Stimulated activated CD4-positive, alpha-beta T cell treated with anti-CD3 and anti-CD28 coated beads, Interleukin-12 subunit alpha, Interleukin-12 subunit beta, amount 100 ng/mL, for 4 hours (primary cell): ENCODE measurements at places on chromosomes 13 and 19.

- DNase-seq, result no peak
Observed at GRCh38 chr19:29645911-29646310, 19.4 kb upstream of the PLEKHF1 start.

- DNase-seq, result peak; percentile 19
Observed at GRCh38 chr13:49935171-49936074, 717 bp downstream of the SPRYD7 start.

DNA sequence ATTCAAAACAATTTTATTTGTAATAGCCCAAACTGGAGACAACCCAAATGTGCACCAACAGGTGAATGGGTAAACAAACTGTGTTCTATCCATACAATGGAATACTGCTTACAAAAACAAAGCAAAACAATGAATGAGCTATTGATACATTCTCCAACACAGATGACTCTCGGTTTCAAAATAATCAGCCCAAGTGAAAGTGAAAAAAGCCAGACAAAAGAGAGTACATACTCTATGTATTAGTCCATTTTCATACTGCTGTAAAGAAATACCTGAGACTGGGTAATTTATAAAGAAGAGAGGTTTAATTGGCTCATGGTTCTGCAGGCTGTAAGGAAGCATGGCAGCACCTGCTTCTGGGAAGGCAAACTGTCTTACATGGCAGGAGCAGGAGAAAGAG, 65.2 kb upstream of the LRCH1 start:
- DNase-seq, result no peak

- no peak for DNase-seq
Observed at GRCh38 chr13:20151016-20151415, 9.8 kb downstream of the GJA3 start.

GRCh38 chr19:29923653-29924052, 18.4 kb upstream of the URI1 start:
- DNase-seq, result no peak

DNA sequence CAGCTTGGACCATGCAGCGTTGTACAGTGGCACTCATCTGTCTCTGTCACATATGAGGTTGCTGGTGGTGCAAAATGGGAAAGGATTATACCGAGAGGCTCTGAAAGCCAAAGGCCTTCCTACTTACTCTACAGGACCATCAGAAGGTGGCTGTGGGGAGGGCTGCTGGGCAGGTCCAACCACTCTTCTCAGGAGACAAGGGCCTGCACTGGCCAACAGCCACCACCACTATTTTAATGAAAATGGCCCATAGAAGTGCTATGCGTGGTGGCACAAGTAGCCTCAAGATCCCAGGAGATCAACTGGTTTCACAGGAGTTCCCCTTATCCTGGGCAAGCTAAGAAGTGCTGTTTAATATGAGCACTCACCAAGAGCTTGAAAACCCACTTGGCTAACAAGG, 52.3 kb downstream of the MRPL57 start:
- DNase-seq, result no peak

- DNase-seq, result peak; percentile 3
Observed at GRCh38 chr13:32911506-32911905, 104.7 kb upstream of the KL start.

DNA sequence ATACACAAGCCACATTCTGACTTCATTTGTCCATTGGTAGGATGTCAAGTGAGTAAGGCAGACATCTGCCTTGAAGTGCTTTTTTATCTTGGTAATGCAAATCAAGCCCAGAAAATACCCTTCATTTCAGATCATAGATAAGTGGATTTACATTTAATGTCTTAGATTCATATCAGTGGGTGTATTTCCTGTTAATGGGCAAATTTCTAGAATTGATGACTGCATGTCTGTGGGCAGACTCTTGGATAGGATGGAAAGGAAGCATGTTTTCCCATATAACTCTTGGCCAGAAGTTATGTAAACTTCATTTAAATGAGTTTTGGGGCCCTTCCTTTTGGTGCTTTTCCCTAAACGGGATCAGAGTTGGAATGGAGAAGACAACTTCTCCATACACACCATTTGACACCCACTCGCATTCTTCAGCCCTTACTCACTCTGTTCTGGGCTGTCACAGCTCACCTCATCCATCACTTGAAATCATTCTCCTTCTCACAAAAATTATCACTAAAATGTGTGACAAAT, 154.6 kb downstream of the FLT1 start:
- no peak for DNase-seq

GRCh38 chr19:17860993-17861360, 1.3 kb downstream of the RPL18A start:
- DNase-seq, result no peak

DNA sequence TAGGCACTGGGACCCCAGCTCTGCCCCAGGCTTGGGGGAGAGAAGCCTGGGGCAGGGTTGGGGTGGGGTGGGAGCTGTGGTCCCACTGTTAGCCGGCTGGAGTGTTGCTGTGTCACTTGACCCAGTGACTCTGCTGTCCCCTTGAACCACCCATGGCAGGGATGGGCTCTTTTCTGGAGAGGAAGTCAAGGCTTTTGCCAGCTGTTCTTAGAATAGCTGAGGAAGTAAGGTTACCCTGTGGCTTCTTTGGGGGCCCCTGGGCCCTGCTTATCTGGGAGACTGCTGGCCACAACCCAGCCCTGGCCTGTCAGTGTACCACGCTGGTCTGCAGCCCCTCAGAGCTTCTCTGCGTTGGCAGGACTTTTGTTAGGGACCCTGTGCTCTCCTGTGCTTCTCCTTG, 9.1 kb downstream of the PNPLA6 start:
- DNase-seq, result no peak

DNA sequence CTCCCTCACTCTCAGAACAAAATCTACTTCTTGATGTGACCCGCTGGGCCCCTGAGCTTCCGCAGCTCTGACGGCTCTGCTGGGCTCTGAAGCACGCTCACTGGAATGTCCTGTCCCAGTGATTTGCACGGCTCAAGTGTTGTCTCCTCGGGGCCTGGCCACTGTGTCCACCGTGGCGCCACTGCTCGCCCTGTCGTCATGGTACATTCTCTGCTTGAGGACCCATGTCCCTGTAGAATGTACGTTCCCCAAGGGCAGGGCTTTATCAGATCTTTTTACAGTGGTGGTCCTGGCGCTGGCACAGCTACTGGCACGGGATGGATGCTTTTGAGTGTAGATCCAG, 12.1 kb downstream of the KLHL26 start:
- no peak for DNase-seq

DNA sequence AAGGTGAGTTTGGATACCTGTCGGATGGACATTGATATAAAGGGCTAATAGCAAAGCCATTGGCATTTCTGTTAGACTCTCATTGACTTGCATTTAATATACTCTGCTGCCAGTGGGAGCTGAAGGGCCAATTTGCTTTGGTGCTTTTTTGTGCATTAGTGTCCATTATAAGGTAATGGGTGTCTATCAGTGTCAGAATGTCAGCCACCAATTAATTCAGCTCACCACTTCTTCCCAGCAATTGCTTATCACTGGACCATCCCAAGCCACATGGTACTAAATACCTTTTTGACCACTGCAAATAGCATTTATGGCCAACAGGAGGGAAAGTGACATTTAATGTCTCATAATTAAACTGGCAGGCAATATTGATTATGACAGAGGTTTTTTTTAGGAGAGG, 317.8 kb downstream of the TEX29 start:
- DNase-seq, result no peak

GRCh38 chr13:97278435-97279411, 56.6 kb downstream of the MBNL2 start:
- DNase-seq, result no peak

- no peak for DNase-seq
Observed at GRCh38 chr19:36210497-36210896, 4.0 kb downstream of the ZNF565 start.

DNA sequence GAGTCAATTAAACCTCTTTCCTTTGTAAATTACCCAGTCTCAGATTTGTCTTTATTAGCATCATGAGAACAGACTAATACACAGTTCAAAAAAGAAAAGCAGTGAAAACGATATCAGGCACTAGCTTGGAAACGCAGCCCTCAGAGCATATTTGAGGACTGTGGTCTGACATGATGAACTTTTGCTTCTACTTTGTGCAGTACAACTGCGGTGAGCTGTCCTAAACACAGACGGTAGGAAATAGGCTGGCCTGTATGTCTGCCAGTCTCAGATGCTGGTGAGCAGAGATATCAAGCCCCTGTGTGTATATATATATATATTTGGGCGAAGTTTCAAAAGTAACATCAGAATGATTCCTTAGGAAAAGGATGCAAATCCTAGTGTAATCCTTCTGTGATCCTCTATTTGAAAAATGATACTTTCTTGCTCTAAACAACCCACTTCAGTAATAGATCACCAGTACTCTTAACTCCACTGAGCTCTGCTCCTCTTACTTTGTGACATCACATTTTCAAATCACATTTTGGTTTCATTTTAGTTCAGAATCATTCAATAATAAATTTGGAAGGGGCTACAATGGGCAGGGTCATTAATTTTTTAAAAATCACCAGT, 74.4 kb downstream of the TNFRSF19 start:
- DNase-seq, result no peak

DNA sequence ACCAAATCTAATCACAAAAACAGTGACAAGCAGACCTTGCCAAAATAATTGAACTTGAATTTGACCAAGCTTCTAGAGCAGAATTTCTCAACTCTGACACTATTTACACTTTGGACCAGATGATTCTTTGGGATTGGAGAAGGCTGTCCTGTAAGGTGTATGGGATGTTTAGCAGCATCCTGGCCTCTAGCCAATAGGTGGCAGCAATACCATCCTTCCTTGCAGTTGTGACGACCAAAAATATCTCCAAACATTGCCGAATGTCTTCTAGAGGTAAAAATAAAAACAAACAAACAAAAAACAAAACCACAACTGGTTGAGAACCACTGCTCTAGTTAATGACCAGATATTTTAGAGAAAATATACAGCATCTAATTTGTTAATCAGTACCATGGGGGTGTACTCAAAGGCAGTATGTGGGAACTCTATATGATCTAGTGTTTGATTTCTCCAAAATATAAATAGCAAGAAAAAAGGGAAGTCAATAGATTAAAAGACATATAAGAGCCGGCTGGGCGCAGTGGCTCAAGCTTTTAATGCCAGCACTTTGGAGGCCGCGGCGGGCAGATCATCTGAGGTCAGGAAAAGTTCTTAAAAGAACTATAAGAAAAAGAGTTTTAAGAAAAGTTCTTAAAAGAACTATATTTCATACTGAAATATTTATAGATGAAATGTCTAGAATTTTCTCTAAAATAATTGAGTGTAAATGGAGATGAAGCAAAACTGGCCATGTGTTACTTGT, 60.9 kb upstream of the ZNF527 start:
- no peak for DNase-seq

GRCh38 chr19:46974181-46974580, 45.5 kb upstream of the NPAS1 start:
- no peak for DNase-seq

DNA sequence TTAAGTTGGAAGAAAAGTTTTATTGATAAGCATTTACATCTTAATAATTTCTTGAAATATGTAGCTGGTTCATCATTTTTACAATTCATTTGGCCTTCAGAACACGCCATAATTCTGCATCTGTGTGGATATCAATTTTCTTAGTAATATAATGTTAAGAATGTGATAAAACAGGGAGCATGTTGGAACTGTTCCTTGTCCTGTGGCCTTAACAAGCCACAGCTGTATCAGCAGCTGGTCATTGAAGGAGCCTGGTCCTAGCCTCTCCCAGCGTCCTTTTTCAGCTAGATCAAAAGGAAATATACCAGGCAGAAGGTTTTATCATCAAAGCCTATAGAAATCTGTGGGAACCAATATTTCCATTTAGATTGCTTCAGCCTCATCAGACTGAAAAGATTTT, 421.8 kb downstream of the SPRY2 start:
- no peak for DNase-seq

DNA sequence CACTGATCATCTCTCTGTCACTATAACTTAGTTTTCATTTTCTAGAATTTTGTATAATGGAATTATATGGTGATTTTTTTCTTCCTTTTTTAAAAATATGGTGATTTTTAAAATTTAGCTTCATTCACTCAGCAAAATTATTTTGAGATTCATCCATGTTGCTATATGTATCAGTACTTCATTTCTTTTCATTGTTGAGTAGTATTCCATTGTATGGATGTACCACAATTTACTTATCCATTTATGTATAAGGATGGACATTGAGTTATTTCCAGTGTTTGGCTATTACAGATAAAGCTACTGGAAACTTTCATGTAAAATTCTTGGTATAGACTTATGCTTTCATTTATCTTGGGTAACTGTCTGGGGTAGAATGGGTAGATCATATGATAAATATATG, 12.8 kb downstream of the ZNF546 start:
- no peak for DNase-seq

GRCh38 chr13:22090106-22090505, 419.2 kb downstream of the FGF9 start:
- no peak for DNase-seq

- DNase-seq, result no peak
Observed at GRCh38 chr13:93216122-93216521, 10.5 kb upstream of the GPC6 start.

- peak; percentile 74 for DNase-seq
Observed at GRCh38 chr19:50607874-50608785, 31.6 kb downstream of the SYT3 start.

GRCh38 chr13:113952983-113953520, 20.8 kb downstream of the C13orf46 start:
- DNase-seq, result no peak

DNA sequence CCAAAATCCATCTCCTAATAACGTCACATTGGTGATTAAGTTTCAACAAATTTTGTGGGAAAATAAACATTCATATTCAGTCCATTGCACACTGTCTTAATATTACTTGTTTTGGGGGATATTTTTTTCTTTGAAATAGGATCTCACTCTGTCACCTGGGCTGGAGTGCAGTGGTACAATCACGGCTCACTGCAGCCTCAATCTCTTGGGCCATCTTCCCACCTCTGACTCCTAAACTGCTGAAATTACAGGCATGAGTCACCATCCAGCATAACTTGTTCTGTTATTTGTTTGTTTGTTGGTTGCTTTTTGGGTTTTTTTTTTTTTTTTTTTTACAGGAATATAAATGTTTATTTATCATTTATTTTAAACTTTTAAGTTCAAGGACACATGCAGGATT, 556.1 kb upstream of the SLITRK6 start:
- DNase-seq, result no peak

DNA sequence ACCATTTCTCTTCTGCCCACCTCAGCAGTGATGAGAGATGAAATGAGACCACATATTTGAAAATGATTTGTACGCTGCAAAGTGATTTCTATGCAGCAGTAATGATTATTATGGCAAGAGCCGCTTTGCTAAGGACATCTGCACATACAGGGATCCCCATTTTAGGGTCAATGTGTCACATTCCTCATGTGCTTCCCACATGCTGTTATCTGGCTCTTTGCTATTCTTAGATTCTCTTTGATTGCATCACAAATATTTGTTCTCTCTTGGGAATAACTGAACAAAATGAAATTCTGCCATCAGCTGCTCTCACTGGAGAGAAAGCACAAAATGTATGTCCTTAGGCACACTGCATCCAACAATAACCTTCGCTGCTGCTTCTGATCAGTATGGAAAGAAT, 209.5 kb upstream of the IPO5 start:
- no peak for DNase-seq

GRCh38 chr13:109606520-109606919, 179.9 kb downstream of the IRS2 start:
- no peak for DNase-seq

- DNase-seq, result no peak
Observed at GRCh38 chr13:54029226-54029625, 1000.6 kb downstream of the OLFM4 start.
